ENCODE measurements at places on chromosomes 12 and 14. TPM values are rescaled to one million over a fixed set of nuclear protein-coding genes. Genes with fewer than 3 reads are reported as not detected.

GRCh38 chr12:123771261-123771660 is 9.2 kb downstream of the DNAH10 start:
- DNase-seq: no peak

- DNase-seq: no peak
Observed at GRCh38 chr12:38159591-38160317, 156.8 kb upstream of the ALG10B start.

GRCh38 chr12:30533558-30534265 is 162.0 kb downstream of the IPO8 start:
- DNase-seq: no peak

DNA sequence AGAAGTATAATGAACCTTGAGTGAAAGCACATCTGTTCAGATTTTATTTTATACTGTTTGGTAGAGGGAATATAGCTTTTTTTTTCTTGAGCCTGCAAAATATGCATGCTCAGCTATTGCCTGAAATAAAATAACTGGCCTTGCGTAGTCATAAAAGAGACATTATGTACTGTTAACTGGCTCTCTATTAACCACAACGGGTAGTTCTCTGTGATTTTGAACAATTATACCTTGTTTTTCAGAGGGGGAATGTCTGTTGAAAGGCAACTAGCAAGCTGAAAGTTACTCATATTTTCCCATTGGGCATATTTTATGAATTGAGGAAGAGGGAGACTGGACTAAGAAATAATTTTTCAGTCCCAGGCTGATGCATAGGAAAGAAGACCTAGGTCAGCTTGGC is 62.6 kb downstream of the FIGNL2 start:
- no peak for DNase-seq

DNA sequence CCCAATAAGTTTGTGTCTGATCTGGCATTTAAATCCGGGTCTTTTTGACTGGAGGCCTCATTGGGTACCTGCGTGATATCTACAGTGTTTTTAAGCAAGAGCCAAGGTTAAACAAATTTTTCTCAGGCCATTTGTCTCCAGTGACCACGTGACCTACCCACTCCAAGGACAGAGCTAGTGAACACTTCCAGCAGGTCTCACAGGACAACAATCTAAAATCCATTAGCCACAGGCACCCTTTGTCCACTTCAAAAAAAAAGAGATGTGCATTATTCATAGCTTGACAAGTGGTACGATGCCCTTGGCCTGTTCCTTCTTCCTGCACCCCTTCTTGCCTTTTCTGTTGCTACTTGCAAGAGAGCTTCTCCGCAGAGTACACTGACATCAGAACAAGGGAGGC is 109.6 kb upstream of the GSC start:
- DNase-seq: no peak

Gene BHLHE41
- total RNA-seq: 35.8 TPM

Gene TMEM229B
- 6.5 TPM for total RNA-seq
